Activated CD4-positive, alpha-beta T cell treated with anti-CD3 and anti-CD28 coated beads for 1 hour (primary cell): ENCODE measurements at places on chromosomes 3 and 15.

DNA sequence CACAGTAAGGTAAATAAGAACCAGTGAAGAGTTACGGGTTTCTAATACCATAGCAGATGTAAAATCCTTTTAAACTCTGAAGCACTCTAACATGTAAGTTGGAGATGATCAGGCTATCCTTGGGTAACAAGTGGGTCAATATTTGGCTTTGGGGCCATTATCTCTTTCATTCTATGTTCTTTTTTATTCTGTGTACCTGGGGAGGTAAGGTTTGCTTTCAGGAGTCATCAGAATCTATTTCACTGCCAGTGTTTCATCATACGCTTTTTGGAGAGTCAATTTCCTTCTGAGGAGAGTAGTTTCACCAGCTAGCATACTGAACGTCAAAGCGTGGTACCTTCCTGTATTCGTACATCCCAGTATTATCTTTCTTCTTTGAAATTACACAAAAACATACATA is 166.5 kb downstream of the GMNC start:
- DNase-seq: no peak

DNA sequence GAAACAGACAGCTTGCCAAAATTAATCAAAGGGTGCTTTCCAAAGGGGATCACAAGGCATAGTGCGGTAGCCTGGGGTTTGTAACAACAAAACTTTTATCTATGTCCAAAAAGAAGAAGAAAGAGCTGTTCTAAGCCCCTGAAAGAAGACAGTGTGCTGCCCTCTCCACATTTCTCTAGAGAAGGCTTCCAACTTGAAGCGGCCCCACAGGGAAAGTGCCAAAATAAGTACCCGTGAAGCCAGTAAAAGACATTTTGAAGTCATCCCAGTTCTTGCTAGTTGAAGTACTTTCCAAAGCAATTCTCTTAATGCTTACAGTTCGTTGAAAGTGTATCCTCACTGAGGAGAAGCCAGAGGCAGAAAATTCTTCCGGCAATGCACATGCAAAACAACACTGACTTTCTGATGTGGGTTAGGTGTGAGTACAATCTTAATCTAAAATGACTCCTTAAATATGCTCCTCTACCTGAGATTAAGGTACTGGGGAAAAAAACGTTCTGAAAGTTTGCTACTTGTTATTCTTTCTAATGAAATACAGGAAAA is 21.3 kb downstream of the GPR15 start:
- no peak for DNase-seq

DNA sequence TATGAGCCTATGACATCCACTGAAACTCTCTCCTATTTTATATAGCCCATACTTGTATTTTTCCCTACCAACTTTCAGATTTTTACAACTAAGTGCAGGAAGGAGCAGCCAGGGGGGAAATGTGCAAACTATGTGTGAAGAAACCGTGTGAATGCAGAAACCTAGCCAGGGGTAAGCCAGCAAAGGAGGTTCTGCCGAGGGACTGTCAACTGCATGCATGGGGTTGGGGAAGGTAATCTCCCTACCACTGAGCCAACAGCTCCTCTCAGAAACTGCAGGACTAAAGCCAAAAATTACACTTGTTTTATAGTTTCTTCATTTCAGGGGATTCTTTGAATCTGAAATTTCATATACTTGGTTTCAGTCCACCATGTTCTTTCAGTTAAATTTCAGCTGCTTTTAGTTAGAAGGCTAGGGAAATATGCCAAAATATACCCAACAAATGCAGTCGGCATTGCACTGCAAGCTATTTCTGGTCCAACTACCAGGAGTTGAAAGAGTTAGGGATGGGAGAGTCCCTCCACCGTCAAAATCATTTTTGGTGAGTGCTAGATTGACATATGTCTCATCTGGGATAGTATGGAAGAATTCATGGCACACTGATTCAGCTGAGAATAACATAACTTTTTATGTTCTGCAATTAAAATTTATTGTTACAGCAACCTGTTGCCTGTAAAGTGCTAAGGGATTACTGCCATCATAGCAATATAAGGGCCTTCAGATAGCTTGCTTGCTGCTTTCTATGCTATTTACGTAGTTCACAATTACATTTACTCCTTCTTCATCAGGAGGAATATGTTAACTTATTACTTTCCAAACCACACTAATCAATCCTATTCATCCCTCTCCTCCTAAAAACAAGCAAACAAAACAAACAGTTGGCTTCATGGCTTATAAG is 904.2 kb downstream of the ROBO1 start:
- no peak for DNase-seq

- no peak for DNase-seq
Measured at GRCh38 chr3:38157595-38157994, 7.7 kb upstream of the OXSR1 start.

GRCh38 chr15:77060546-77060945 is 10.4 kb downstream of the TSPAN3 start:
- DNase-seq: no peak

GRCh38 chr15:95606551-95606950 is 723.9 kb upstream of the NR2F2 start:
- no peak for DNase-seq

DNA sequence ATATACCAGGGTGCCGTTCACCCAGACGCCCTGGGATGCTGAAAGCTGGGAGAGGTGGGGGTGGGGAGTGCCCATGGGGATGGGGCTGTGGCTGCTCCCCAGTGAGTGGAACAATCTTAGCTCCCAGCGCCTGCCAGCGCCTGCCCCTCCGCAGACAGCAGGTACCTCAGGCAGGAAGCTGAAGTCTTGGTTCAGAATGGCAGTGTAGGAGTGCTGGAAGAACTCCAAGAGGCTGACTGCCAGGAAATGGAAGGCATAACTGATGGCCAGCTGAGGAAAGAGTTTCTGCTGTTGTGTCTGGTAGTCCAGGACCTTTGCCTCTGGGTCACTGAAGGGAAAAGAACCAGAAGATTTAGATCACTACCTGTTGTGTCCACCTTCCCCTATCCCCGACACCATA is 8.4 kb downstream of the ACOX2 start:
- DNase-seq: no peak

DNA sequence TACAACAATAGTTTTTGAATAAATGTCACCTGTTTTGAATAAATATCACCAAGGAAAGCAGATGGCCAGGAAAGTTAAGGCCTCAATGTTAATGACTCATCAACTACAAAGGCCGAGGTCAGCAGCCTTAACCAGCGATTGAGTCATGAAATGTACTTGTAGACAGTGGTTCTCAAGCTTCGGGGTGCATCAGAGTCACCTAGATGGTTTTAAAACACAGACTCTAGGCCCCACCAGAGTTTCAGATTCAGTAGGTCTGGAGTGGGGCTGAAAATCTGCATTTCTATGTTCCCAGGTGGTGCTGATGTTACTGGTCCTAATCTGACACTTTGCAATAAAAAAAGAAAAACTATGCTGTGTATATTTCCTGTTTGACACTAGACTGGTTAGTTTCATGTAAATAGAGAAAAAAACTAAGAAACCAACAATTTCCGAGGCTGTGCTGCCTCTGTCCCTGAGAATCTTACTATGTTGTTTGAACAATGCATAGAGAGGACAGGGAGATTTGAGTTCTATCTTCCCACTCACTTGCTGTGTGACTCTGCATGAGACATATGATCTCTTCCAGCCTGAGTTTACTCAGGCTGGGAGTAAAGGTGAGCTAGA is 9.8 kb downstream of the RAB27A start:
- DNase-seq: peak; percentile 37

GRCh38 chr15:29749365-29750086 is 72.7 kb downstream of the TJP1 start:
- DNase-seq: no peak

DNA sequence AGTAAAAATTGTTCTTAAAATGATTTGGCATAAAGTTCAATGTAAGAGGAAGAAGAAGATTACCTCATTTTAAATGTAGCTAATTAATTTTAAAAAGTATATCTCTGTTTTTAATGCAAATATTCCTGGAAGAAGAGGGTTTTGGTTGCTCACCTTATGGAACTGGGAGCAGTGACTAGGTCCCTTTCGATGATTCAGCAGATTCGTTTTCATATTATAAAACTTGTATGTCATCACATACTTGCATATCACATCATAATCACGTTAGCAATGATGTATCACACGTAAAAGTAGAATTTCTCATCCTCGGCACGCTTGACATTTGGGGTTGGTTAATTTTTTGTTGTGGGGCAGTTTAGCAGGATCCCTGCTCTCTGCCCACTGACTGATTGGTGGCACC is 47.6 kb downstream of the GPR160 start:
- DNase-seq: no peak

DNA sequence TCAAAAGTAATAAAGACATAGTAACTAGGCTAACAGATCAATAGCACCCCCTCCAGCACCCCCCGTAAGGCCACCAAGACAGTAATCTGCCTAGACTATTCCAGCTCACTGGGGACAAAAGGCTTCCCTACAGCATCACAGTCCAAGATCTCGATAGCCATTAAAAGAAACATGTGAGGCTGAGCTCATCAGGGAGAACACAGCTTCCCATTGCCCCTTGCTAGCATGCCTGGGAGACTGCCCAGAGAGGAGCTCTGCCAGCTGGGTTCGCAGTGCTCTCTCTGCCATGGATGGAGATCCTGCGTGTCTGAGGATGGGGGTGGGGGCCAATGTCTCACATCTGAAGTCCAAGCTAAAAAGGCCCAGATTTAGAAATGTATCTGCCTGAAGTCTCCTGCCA is 17.8 kb downstream of the LRIG1 start:
- no peak for DNase-seq
